ENCODE measurements at places on chromosomes 16 and 17.

DNA sequence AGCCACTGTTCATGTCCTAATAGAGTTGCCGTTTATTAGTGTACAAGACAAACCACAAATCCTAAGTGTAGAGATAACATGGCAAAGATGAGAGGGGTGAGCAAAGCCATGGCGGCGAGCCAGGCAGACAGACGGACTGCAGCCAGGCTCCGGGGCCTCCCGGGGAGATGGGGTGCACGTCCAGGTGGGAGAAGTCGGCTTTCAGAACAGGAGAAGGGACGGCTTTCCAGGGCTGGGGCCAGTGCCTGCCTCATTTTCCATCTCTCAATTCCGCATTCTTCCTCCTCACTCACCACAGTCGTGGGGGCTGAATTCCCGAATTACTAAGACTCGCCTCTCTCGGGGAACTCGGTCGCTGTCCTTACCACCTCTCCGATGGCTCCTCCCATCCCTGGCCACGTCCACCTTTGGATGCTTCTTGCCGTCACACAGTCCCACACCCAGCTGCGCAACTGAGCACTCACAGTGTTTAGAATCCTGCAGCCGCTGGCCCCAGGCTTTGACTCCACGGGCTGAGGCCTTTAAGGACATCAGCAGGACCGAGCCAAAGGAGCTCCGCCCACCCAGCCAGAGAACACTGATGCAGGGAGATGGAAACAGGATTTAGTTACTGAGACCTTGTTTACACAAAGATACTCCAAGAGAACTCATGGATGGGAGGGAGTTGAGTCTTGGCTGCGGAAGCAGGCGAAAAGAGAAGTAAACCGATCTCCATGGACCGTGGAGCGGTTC, 59.7 kb downstream of the RNF112 start:
- no peak for DNase-seq

GRCh38 chr17:78739331-78739931, 42.6 kb downstream of the CYTH1 start:
- DNase-seq = no peak

DNA sequence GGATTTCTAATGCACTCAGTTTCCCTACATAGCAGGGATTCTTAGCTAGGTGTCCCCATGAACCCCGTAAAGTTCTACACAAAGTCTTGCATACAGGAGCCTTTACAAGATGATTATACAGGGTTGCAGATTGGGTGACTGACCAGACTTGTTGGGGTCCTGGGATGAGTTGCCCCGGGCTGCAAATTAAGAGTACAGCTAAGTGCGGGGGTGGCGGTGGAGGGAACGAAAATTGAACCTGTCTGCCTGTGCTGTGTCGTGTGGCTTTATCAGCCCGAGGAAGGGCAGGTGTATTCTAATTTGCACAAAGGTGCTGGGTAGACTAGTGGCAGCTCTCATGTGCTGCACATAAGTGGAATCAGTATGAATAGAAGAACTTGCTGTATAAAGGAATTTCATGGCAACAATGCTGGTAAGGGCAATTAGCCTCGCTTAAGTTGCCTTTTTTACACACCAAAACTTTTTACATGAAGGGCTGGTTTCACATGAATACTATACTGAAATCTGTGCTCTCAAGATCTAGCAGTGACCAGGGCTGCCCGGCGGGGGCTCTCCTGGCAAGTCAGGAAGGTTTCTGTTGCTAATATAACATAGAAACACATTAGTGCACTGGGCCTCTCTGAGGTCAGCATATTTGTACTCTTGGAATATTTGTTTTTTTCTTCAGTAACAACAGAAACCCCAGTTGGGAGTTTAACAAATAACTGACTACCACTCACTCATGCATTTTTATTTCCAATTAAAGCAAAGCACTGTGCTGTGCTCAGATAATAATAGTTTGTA, 50.7 kb downstream of the ADCY7 start:
- DNase-seq = no peak

DNA sequence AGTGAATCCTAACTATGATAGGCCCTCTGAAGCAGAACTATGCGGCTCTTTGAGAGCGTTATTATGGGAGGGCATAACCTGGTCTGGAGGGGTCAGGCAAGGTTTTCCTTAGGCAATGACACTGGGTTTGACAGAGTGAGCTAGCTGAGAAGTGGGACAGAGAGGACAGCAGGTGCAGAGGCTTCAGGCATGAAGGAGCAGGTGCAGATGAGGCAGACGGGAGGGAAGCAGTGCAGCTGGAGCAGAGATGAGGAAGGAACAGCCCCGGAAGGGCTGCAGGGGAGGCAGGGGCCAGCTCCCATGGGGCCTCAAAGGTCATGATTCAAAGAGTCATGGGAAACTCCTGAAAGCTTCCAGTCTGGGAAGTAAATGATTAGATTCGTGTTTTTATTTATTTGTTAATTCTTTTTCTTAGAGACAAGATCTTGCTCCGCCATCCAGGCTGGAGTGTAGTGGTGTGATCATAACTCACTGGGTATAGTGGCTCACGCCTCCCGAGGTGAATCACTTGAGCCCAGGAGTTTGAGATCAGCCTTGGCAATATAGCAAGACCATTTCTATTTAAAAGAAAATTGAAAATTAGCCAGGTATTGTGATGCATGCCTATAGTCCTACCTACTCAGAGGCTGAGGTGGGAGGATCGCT, 5.4 kb downstream of the MARCHF10 start:
- no peak for DNase-seq

- DNase-seq = peak; percentile 66
These were observed 321.8 kb downstream of the HS3ST3B1 start for GRCh38 chr17:14622615-14623101.

- no peak for DNase-seq
These were observed 15.6 kb upstream of the RHOT1 start for GRCh38 chr17:32126746-32127145.

DNA sequence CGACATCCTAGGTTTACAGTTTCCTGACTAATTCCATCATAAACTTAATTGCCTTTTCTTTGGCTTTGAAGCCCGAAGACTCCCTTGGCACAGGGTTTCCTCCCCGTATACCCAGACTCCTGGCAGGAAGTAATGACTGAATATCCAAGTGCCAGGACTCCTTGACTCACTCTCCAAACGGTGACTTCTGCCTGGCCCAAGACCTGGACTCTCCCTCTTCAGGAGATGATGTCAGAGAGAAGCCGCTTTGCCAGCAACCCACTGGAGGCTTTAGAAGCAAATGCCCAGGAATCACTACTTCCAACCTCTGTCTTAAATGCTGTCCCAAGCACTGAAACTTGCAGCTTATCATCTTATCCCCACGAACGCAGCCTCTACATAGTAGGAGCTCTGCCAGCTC, 146.5 kb downstream of the RGS9 start:
- DNase-seq = no peak

GRCh38 chr17:43890240-43890639, 17.1 kb downstream of the MPP2 start:
- DNase-seq = no peak

GRCh38 chr16:1817276-1817589, 9.4 kb downstream of the HAGH start:
- DNase-seq = no peak

DNA sequence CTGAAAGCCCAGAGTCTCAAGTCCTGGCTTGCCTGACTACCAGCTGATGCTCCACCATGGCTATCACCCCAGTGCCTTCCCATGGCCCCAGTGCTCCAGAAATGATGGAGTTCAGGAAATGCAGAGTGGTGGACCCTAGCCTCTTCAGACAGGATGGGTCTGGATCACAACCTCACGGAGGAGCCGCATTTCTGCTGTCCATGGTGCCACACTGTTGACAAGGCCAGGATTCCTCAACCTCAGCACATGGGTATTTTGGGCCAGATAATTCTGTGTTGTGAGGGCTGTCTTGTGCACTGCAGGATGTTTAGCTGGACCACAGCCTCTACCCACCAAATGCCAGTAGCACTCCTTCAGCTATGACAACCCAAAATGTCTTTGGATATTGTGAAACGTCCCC, 6.7 kb upstream of the CRHR1 start:
- no peak for DNase-seq

DNA sequence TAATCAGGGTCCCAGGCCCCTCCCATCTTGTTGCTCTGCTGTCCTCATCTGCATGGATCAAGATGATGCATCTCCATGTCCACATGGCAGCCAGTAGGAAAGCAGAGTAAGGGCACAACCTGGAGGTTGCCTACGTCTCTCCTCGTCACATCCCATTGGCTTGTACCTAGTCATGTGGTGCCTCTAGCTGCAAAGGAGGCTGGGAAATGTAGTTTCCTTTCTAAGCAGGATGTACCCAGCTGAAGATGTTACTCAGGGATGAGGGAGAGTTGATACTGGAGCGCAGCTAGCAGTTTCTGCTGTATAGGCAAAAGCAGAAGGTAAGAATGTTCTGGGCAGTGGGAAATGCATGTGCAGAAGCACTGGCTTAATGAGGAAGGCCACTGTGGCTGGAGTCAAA, 20.8 kb downstream of the ABCC1 start:
- no peak for DNase-seq

GRCh38 chr17:64387545-64388171, 3.0 kb downstream of the PECAM1 start:
- DNase-seq = no peak

DNA sequence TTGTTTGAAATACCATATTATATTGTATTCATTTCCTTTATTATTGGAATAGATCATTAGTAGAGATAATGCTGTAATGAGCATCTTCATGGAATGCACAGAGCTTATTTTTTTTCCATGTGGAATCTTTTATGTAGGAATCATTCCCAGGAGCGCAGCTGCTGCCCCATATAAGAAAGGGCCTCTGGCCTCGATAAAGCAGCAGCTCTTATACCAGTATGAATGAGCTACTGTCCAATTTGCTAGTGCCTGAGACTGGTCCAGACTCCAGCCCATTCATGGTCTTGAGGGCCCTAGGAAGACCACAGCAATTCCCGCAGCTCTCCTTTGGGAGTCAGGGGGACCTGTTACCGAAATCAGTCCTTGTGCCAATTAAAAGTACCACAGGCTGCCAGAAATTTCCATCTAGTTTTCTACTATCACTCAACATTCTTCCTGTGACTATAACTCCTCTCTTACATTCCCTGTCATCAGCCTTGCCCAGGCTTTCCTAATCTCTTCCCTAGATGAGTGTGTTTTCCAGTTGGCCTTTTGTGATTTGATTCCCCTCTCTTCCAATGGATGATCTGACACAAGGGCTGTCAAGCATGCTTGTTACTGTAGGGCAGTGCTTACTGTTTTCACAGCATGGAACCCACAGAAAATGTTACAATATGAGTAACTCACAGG, 1.9 kb downstream of the ZNF843 start:
- DNase-seq = no peak

- no peak for DNase-seq
These were observed 1.4 kb downstream of the MPG start for GRCh38 chr16:79151-80054.

- DNase-seq = peak; percentile 75
These were observed 36.1 kb downstream of the RNF112 start for GRCh38 chr17:19447085-19447583.

DNA sequence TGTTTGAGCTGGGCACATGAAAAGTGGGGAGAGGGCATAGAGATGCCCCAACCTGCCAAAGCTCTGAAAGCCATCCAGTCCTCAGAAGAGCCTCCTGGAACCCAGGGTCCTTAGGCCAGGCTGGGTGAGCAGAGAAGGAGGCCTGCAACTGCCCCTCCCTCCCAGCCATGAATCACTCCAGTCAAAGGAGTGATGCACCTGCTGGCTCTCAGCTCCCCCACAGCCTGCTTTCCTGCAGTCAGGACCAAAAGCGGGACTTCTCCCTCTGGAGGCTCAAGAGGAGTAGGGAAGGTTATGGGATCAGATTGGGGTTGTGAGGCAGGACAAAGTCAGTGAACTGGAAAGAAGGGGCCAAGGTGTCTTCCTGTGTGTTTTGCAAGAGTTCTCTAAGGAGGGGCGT, 145.6 kb downstream of the TMEM132E start:
- no peak for DNase-seq

GRCh38 chr17:67779098-67779672, 46.1 kb upstream of the BPTF start:
- peak; percentile 83 for DNase-seq

- no peak for DNase-seq
These were observed 193.7 kb downstream of the SHCBP1 start for GRCh38 chr16:46427340-46428107.

DNA sequence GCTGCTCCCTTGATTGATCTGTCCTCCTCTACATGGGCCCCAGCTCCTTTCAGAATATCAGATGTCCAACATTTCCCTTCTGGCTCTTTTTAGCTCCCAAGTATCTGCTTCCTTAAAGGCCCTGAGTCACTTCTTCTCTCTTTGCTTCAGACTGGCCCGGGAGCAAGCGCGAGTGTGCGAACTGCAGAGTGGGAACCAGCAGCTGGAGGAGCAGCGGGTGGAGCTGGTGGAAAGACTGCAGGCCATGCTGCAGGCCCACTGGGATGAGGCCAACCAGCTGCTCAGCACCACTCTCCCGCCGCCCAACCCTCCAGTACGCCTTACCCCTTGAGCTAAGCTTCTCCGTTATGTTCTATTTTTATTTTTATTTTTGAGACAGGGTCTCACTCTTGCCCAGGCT, 12.3 kb downstream of the CNTROB start:
- no peak for DNase-seq

DNA sequence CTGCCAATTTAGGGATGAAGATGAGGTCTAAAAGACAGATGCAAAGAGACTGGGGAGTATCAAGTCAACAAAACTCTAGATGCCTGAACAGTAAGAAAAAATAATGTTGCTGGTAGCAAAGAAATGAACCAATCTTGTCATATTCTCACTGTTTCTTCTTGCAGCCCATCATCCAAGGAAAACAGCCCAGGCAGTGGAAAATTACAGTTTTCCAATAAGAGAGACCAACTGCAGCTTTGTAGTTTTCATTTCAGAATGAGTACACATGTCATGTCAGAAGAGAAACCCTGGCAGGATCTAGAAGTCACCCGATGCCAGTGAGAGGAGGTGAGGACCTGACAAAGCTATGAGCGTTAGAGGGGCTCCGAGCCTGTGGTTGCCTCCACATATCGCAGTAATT, 500.4 kb upstream of the PSMD7 start:
- no peak for DNase-seq

- no peak for DNase-seq
These were observed 173.6 kb downstream of the PRKCA start for GRCh38 chr17:66476014-66476413.

DNA sequence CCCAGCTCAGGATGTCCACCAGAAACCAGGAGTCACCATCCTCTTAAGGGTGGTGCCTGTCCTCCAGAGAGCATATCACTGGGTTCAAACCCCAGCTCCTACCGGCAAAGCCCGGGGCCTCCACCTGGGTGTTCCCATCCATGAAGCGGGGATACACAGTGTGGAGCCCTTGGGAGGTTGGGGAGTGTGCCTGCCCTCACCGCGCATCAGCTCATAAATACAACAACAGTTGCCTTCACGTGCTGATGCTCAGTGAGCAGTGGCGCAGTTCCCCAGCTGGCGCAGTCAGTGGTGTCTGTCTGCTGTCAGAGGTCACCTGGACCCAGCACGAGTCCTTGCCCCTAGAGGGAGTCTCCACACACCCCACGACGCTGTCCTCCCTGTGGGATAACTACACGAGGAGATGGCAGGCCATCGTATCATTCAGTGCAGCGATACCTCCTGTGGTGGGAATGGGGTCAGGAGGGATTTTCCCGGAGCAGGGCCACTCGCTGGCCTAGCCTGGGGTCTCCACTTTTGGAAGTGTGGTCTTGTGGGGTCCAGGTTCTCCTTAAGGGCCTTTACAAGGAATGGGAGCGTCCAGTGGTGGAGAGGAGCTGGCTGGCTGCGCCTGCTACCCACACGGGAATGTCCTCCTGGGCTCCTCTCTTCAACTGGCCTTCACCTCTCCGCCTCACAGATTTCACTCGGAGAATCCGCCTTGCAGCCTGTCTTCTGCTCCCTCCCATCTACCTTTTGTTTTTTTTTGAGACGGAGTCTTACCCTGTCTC, 2.3 kb upstream of the ELOB start:
- DNase-seq = no peak
